ENCODE measurements at places on chromosomes 1 and 21. TPM values are rescaled to one million over a fixed set of nuclear protein-coding genes. Genes with fewer than 3 reads are reported as not detected.

Gene GPR157
- 3.0 TPM for total RNA-seq

Gene CLDN17
- total RNA-seq = not detected

Gene TMEM54
- total RNA-seq = 29.4 TPM

Gene MDM4
- 17.5 TPM for total RNA-seq

Gene SLC44A5
- total RNA-seq = 0.09 TPM

Gene OR2L3
- total RNA-seq = not detected

Gene DCST1
- total RNA-seq = not detected

Gene NHLH1
- under 0.01 TPM for total RNA-seq

Gene C1orf185
- not detected for total RNA-seq

Gene TTC39A
- total RNA-seq = 0.74 TPM

Gene FAM3B
- total RNA-seq = not detected

Gene LINGO4
- not detected for total RNA-seq

Gene ERG
- total RNA-seq = 0.28 TPM

Gene RPE65
- not detected for total RNA-seq
